ENCODE measurements at places on chromosomes 1 and 21. TPM values are rescaled to one million over a fixed set of nuclear protein-coding genes. Genes with fewer than 3 reads are reported as not detected.

ZBTB21 gene
- total RNA-seq: 21.5 TPM

ADORA1 gene
- 0.26 TPM for total RNA-seq

- DNase-seq: no peak
Measured at GRCh38 chr1:155175281-155175926, 1.8 kb downstream of the TRIM46 start.

DNA sequence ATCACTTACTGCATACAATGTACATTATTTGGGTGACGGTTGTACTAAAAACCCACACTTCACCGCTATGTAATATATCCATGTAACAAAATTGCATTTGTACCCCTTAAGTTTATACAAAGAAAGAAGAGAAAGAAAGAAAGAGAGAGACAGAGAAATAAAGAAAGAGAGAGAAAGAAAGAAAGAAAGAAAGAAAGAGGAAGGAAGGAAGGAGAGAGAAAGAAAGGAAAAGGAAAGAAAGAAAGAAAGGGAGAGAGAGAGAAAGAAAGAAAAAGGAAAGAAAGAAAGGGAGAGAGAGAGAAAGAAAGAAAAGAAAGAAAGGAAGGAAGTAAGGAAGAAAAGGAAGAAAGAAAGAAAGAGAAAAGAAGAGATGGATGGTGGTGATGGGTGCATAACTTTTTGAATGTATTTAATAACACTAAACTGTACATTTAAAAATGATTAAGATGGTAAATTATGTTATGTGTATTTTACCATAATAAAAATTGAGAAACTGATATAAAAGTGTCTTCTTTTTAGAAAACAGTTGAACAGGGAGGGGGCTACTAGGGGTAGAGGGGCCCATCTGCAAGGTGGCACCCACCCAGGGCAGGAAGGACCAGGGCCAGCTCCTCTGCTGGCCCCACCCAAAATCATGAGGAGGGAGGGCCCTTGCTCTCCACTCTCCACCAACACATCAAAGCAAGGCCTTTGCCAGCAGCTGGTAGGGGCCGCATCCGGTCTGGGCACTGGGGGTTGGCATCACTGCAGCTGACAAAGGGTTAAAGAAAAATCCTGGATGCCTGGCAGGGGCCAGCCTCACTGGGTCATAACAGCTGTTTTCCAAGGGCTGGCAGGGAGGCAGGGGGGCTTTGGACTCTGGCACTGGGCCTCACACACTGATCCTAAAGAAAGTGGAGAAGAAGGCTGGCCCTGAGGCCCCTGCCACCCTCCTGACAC lies 153.9 kb upstream of the EDN2 start:
- DNase-seq: no peak

GRCh38 chr21:16900685-16901084 lies 612.2 kb upstream of the CXADR start:
- DNase-seq: no peak

- peak; percentile 9 for DNase-seq
Measured at GRCh38 chr1:52502789-52503188, 50.1 kb downstream of the TUT4 start.

GRCh38 chr1:194176212-194176611 lies 989.8 kb upstream of the B3GALT2 start:
- no peak for DNase-seq

DNA sequence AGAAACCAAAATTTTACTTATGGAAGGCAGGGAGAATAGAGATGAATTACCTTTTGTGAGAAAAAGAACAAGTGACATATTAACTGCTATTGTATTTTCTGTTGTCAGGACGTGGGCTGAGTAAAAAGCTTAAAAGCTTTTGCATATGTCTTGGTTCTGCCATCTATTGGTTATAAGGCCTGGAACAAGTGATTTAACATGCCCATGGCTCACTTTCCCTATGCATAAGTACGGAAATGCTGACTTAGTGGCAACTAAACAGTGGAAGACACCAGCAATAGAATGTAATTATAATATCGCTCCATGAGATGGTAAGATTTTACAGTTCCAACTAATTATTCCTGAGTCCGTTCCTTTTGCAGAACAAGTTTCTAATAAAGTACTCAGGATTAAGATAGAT lies 6.7 kb upstream of the CTSS start:
- DNase-seq: no peak

GRCh38 chr1:153680120-153680403 lies 1.6 kb downstream of the NPR1 start:
- no peak for DNase-seq

DNA sequence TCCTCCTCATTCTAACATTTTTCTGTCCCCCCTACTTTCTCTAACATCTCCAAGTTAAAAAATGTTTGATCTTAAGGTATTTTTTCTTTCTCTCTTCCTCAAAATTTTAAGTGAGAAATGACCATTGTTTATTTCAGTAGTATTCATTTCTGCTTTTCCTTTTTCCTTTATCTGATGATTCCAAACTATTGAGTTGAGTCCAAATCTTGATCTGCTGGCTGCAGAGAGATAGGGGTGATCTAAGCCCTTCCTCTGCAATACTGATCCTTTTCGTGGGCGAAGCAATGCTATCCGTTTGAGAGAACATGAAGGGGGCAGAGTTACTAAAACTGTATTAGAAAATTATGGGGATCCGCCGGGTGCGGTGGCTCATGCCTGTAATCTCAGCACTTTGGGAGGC lies 516 bp upstream of the NMNAT2 start:
- DNase-seq: no peak

DNA sequence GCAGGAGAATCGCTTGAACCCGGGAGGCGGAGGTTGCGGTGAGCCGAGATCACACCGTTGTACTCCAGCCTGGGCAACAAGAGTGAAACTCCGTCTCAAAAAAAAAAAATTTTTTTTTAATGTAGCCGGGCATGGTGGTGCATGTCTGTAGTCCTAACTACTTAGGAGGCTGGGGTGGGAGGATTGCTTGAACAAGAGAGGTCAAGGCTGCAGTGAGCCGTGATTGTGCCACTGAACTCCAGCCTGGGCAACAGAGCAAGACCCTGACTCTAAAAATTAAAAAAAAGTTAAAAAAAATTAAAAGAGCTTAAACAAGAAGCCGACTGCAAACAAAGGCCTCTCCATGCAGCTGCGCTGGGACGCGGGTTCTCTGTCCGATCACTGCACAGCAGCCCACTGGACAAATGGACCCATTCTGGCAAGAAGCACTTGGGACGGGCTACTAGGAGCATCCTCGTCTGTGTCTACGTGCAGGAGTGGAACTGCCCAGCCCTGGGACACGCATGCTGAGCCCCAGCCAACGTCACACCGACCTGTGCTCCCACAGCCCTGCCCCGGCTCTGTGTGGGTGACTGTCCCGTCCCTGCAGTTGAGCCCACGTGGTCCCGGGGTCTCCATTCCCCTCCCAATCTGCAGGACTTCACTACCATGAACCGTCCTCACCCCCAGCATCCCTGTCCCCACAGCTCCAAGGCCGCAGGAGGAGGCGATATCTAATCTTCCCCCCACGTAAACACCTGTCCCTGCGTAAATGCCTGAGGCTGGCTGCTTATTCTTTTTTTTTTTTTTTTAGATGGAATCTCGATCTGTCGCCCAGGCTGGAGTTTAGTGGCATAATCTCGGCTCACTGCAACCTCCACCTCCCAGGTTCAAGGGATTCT lies 12.3 kb downstream of the SLC35E2B start:
- no peak for DNase-seq

DNA sequence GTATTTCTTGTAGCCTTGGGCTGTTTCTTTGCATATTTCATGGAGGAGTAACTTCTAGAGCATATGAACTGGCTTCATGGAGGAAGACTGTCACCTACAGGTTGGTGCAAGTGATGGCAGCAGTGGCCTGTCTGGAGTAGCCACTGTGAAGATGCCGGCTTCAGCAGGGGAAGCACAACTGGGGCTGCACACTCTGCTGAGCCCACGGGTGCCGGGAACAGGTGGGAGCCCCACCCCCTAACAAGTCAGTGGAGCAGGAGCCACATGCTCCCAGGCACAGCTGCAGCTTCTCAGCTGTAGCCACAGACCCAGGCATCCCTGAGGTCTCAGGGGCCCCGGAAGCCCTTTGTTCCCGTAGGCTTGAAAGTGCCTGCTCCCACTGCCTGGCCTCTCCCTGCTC lies 43.2 kb upstream of the C1orf185 start:
- peak; percentile 28 for DNase-seq

All from MCF 10A (cell line).